ENCODE measurements at places on chromosomes 12 and 14.

GRCh38 chr14:89280600-89280999 lies 136.4 kb downstream of the FOXN3 start:
- DNase-seq: no peak

- DNase-seq: peak; percentile 63
These were observed 33.9 kb downstream of the TMEM19 start for GRCh38 chr12:71719647-71720370.

DNA sequence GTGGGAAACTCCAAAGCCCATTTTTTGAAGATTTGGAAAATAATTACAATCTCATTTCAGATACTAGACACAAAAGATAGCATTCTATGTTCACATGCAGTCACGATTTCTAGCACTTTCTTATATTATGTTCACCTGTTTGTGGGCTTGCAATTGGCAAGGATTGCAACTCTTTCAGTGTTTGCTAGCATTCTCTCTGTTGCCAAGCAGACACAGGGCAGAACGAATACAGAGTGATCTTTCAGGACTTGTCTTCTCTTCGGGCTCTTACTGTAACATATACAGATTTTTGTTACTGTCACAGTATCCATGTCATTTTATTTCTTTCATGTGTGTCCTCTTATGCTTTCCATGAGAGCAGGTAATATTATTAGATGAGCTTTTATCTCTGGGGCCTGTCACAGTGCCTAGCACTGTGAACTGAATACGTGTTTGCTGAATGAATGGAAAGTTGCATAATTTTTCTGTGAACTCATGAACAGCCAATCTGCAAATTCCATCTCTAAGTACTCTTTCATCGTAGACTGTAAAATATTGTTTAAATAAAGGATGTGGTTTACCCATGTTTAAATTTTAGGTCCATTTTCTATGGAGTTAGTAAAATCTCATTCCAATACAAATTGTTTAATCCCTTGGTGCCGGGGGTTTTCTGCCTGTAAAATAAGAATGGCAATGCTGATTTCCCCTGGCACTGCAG lies 105.1 kb downstream of the BMP4 start:
- peak; percentile 19 for DNase-seq

DNA sequence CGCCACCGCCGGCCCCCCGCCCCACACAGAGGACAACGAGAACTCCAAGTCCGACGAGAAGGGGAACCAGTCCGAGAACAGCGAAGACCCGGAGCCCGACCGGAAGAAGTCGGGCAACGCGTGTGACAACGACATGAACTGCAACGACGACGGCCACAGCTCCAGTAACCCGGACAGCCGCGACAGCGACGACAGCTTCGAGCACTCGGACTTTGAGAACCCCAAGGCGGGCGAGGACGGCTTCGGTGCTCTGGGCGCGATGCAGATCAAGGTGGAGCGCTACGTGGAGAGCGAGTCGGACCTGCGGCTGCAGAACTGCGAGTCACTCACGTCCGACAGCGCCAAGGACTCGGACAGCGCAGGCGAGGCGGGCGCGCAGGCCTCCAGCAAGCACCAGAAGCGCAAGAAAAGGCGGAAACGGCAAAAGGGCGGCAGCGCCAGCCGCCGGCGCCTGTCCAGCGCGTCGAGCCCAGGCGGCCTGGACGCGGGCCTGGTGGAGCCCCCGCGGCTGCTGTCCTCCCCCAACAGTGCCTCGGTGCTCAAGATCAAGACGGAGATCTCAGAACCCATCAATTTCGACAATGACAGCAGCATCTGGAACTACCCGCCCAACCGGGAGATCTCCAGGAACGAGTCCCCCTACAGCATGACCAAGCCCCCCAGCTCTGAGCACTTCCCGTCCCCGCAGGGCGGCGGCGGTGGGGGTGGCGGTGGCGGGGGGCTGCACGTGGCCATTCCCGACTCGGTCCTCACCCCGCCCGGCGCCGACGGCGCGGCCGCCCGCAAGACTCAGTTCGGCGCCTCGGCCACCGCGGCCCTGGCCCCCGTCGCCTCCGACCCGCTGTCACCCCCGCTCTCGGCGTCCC lies 150.9 kb downstream of the EGLN3 start:
- no peak for DNase-seq

- DNase-seq: no peak
These were observed 44.6 kb upstream of the PTCSC3 start for GRCh38 chr14:36221112-36221511.

DNA sequence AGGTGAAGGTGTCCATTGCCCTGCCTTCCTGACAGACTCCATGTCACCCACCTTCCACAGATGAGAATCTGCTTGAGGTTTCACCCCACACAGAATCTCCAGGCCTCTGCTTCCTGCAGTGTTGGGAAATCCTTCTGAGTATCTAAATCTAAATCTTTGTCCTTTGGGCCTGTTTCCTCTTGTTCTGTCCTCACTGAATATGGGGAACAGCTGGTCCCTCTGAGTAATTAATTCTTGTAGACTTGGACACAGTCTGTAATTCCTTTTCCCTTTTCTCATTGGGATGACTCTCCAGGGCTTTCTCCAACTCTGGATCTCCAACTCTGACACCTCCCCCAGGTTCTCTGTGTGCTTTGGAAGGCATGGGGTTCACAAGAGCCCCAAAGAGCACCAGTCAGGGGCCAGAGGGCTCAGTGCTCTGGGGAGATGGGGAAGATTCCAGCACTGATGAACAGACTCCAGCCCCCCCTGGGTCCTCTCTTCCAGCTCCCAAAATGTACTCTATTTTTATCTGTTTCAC lies 2.3 kb upstream of the ACVRL1 start:
- no peak for DNase-seq

- no peak for DNase-seq
These were observed 502.7 kb downstream of the BCL11B start for GRCh38 chr14:98769326-98769725.

GRCh38 chr12:1974812-1975211 lies 29.4 kb downstream of the DCP1B start:
- DNase-seq: no peak

DNA sequence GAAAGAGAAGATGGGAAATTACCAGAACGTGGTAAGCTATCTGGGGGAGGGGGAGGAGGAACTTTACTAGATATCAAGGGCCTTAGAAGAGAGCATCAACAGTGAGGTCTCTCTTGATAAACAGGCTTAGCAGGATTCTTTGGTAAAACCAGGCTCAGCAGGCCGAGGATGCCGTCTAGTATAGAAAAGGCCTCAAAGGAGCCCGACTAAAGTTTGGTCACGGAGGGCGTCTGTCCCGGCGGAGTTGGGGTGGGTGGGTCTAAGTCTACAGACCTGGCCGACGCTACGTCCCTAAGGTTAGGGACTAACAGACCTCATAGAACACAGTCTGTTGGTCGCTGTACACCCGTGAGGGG lies 538 bp upstream of the TIGAR start:
- DNase-seq: no peak

- no peak for DNase-seq
These were observed 30.5 kb downstream of the CLEC2D start for GRCh38 chr12:9699898-9700605.

GRCh38 chr14:106518054-106518943 lies 991.9 kb downstream of the TMEM121 start:
- DNase-seq: no peak

DNA sequence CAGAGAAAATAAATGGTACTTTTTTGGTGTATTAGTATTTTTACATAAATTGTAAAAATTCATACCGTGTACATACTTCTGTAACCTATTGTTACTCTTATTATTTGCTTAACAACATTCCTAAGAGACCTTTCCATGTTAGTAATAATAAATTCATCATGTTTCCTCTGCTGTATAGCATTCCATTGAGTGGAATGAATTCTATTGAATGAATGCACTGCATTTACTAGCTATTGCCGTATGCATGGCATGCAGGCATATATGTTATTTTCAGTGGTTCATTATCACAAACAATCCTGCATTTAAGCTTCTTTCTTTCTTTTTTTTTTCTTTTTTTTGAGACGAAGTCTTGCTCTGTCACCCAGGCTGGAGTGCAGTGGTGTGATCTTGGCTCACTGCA lies 137.6 kb upstream of the TBX3 start:
- peak; percentile 26 for DNase-seq

DNA sequence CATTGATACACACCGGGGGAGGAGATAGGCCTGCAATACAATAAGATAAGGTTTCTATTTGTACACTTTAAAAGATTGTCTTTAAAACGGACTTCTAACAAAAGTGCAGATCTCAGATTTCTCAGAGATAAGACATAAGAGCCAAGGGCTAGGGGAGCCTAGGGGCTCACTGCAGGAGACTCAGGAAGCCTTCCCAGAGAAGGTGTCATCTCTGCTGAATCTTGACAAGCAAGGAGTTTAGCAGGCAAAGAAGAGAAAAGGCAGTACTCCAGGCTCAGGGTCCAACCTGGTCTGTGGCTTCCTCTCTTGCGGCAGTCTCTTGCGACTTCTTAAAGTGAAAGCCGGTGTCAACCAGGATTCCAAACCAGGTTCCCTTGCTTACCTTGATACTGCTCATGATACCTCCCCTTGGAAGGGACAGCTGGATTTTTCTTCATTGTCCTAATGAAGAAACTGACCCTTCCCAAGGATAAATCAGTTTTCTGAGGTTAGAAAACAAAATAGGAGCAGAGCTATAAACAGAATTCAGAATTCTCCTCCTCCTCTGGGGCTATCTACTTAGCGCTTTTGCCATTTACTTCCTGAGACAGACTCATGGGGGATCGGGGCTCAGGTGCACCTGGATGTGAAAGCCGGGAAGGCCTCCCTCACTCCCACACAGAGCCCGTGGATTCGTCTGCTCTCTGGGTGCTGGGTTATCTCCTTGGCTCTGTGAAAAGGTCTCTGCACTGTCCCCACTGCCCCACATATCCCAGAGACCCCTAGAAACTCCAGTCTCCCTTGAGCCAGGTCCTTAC lies 1.7 kb upstream of the SCNN1A start:
- DNase-seq: no peak

DNA sequence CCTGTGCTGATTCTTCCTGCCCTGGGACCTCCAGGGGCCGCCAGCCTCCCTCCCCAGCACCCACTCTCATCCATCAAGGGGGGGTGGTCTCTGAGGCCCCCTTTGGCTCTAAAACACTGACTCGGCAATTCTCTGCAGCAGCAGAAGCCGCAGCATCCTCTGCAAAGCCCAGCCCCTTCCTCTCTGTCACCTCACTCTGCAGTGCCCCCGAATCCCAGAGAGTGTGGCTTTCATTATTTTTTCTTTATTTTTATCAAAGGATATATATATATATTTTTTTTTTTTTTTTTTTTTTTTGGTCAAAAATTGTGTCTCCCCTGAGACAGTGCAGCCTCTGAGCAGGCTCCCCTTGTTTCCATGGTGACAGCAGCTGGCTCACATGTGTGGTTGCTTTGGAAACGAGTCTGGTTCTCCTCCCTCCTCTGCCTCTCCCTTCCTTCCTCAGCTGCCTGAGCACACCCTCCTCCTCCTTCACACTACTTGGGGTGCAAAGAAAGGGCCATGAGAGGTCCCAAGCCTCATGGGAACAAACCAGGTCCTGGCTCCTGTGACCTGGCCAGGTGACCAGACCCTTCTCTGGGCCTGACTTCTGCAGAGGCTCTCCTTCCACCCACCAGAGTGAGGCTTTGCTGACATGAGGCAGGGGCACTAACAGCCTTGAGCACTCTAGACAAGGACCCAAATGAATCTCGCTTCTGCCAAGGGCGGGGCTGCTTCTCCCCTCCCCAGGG lies 100.5 kb downstream of the LRRC74A start:
- DNase-seq: no peak

DNA sequence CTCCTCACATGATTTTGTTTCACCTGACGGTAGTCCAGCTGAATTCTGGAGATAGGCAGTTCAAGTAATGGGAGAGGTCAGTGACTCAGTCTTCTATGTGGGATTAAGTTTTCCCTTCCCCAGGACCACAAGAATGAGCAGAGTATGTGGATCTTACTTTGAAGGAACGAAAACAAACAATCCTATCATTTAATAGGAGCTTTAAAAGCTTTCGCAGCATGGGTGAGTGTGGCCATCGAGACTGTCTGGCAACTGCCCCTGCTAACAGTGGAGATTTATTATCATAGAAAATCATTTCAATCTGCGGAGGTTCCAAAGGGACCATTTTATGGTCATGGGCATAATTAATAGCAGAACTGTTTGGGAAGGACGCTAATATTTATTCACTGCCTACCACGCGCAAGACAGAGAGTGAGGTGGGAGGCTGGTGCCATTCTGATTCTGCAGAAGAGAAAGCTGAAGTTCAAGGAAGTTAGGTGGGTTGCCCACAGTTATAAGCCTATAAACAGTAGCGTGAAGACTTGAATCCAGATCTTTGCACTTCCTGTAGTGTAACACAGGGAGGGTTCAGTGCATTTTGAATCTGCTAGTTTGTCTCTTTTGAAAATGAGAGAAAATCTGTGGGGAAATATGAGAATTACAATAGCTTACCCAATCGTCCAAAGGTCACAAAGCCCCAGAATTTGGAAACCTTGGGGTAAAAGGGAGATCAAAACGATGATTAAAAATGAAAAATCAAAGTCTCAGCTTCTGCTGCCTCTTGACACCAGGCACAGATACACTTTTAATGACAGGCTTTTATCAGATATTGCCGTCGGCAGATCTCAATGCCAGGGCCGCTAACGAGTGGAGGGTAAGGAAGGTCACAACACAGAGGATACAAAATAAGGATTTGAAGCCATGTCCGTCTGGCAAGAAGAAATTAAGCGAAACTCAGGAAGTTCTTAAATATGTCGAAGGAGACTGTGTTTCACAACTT lies 209.6 kb downstream of the CRADD start:
- DNase-seq: peak; percentile 35
